A549 treated with Mapracorat at 1 μM for 4 hours (cell line): ENCODE measurements at places on chromosomes 1 and 21. TPM values are rescaled to one million over a fixed set of nuclear protein-coding genes. Genes with fewer than 3 reads are reported as not detected.

The FAM110D gene
- 0.05 to 0.08 TPM in 2 of 5 replicates, not detected in the others for total RNA-seq

The AGMAT gene
- total RNA-seq: 5.1 to 7.7 TPM (median 7.4 TPM) in 5 replicates

The GJA8 gene
- not detected in 5 replicates for total RNA-seq

The S100A2 gene
- total RNA-seq: 20.2 to 30.6 TPM (median 26.9 TPM) in 5 replicates

The TLR5 gene
- 0.13 to 0.31 TPM (median 0.19 TPM) in 5 replicates for total RNA-seq

The TNN gene
- not detected in 5 replicates for total RNA-seq

The AK5 gene
- total RNA-seq: 4.5 to 8.7 TPM (median 7.9 TPM) in 5 replicates

The LINGO4 gene
- total RNA-seq: not detected in 5 replicates

The HCRTR1 gene
- total RNA-seq: not detected in 5 replicates

The CSMD2 gene
- not detected in 5 replicates for total RNA-seq

The HLCS gene
- 5.3 to 7.4 TPM (median 6.7 TPM) in 5 replicates for total RNA-seq

The TRPM2 gene
- total RNA-seq: 5.5 to 10.6 TPM (median 8.1 TPM) in 5 replicates

The LCE3D gene
- total RNA-seq: 1.7 to 2.7 TPM (median 2.3 TPM) in 5 replicates

The HUNK gene
- total RNA-seq: 1.3 to 1.5 TPM (median 1.4 TPM) in 5 replicates

The F11R gene
- total RNA-seq: 50.8 to 59.9 TPM (median 55.2 TPM) in 5 replicates

The DIP2A gene
- total RNA-seq: 9.3 to 13.5 TPM (median 11.2 TPM) in 5 replicates

The ZNF683 gene
- total RNA-seq: not detected in 5 replicates

The SELENBP1 gene
- 5.7 to 8.9 TPM (median 6.7 TPM) in 5 replicates for total RNA-seq

The FHAD1 gene
- total RNA-seq: 0.45 to 0.96 TPM (median 0.64 TPM) in 5 replicates

The CRP gene
- total RNA-seq: not detected in 5 replicates

The SFPQ gene
- 183 to 296 TPM (median 186 TPM) in 5 replicates for total RNA-seq

The GPATCH2 gene
- 7.0 to 8.4 TPM (median 8.1 TPM) in 5 replicates for total RNA-seq

The CAPZA1 gene
- total RNA-seq: 56.0 to 66.5 TPM (median 63.5 TPM) in 5 replicates

The LCE3E gene
- total RNA-seq: 0.30 to 0.54 TPM in 2 of 5 replicates, not detected in the others

The MYCL gene
- total RNA-seq: 1.1 to 1.4 TPM (median 1.3 TPM) in 5 replicates

The DLGAP3 gene
- 0.08 to 0.35 TPM (median 0.22 TPM) in 5 replicates for total RNA-seq

The AVPR1B gene
- total RNA-seq: not detected in 5 replicates

The GSTM1 gene
- total RNA-seq: not detected in 5 replicates

The TMEM269 gene
- total RNA-seq: 0.06 to 0.32 TPM (median 0.12 TPM) in 4 of 5 replicates, not detected in the other

The ATAD3C gene
- not detected in 5 replicates for total RNA-seq

The FALEC gene
- total RNA-seq: 0.29 TPM in 1 of 5 replicates, not detected in the others

The HSPB7 gene
- total RNA-seq: 0.07 TPM in 1 of 5 replicates, not detected in the others
